ENCODE measurements at places on chromosomes 5 and 9.

GRCh38 chr5:123537256-123537655, 25.3 kb downstream of the CSNK1G3 start:
- DNase-seq, result no peak
- H3K36me3 ChIP-seq, result no peaks in the 10 kb centered on the region
- H3K4me1 ChIP-seq, result peaks cover 2% of the 10 kb centered on the region
- H3K27ac ChIP-seq, result no peak overlapping the region

DNA sequence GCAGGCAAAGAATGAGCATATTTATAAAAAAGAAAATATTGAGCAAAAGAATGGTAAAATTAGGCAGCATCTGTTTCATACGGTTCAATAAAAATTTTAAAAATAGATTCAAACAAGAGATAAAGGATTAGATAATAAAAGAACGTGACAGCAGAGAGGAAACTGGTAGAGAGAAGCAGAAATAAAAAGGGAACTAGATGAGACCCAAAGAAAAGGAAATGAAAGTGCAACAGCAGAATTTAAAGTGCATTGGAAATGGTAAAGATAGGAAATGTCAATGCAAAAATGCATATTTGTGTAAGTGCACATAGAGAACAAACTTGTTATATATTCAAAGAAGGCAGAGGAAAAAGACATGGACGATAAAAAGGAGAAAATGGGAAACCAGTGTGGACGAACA, 70.2 kb downstream of the SUSD1 start:
- no peak overlapping the region for H3K4me3 ChIP-seq
- no peaks in the 10 kb centered on the region for H3K36me3 ChIP-seq
- DNase-seq, result no peak
- no peaks in the 10 kb centered on the region for H3K4me1 ChIP-seq
- H3K27me3 ChIP-seq, result no peaks in the 10 kb centered on the region

DNA sequence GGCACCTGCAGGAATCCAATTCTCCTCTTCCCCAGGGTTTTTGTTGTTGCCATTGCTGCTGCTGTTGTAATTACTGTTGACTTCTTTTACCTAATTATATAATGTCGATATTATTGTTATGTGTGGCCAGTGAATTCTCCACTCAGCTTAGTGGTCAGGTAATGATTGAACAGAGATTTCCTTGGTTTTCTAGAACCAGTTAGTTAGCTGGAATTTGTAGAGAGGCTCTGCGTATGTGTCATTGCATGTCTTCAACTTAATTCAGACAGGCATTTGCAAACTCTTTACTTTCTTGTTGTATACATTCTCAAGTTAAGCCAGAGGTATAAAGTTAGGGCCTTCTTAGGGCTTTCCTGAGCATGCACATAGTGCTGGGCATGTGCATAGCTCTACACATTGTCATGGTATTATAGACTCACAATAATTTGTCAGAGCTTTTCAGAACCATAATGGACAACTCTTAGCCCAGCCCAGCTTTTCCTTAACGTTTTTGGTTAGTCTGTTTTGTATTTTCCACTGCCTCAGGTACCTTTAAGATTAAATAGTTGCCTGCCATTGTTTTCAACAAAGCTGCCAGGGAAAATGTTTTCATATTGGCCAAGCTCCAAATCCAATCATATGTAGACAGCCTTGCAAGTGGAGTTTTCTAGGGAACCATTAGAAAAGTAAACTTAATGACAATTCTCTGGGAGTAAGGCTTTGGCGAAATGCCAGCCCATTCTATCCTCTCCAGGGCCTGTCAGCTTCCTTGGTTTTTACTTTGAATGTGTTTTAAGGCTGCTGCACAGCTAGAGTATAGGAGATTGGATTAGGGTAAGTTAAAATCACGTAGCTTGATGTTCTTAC, 68.1 kb downstream of the UBE2R2 start:
- H3K27me3 ChIP-seq, result no peaks in the 10 kb centered on the region
- peaks cover 12% of the 10 kb centered on the region for H3K36me3 ChIP-seq
- no peak overlapping the region for H3K4me3 ChIP-seq
- DNase-seq, result no peak
- H3K27ac ChIP-seq, result no peak overlapping the region
- H3K4me1 ChIP-seq, result no peaks in the 10 kb centered on the region

DNA sequence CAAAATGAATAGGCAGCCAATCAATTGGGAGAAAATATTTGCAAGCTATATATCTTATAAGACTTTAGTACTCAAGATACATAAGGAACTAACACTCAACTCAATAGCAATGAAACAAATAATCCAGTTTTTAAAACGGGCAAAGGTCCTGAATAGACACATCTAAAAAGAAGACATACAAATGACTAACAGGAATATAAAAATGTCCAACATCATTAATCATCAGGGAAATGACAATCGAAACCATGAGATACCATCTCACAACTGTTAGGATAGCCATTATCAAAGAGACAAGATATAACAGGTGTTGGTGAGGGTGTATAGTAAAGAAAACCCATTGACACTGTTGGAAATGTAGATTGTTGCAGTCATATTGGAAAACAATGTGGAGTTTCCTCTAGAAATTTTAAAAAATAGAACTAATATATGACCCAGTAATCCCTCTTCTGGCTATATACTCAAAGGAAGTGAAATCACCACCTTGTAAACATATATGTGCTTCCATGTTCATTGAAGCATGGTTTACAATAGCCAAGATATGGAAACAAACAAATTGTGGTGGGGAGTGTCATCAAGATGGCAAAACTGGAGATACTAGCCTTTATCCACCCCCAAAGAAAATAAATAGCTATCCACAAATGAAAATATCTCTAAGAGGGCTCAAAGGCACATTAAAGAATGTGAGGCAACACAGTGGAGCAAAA, 13.9 kb upstream of the BTNL3 start:
- DNase-seq, result no peak
- H3K27me3 ChIP-seq, result no peaks in the 10 kb centered on the region
- no peak overlapping the region for H3K27ac ChIP-seq
- no peaks in the 10 kb centered on the region for H3K36me3 ChIP-seq
- no peak overlapping the region for H3K4me3 ChIP-seq

DNA sequence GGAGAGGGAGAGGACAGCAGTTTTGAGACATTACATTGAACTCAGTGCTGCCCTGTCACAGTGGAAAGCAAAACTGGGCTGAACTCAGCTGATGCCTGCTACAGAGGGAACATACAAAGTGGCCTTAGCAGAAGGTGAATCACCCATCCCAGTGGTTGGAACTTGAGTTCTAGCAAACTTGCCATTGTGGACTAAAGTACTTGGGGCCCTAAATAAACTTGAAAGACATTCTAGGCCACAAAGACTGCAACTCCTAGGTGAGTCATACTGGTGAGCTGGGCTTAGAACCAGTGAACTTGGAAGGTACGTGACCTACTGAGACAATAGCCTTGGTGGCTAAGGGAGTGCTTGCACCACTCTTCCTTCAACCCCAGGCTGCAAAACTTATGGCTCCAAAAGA, 155.7 kb upstream of the RIOK2 start:
- DNase-seq, result no peak
- H3K27me3 ChIP-seq, result no peaks in the 10 kb centered on the region
- H3K36me3 ChIP-seq, result peaks cover 9% of the 10 kb centered on the region

GRCh38 chr5:115738830-115739229, 77.6 kb downstream of the CDO1 start:
- H3K36me3 ChIP-seq, result peaks cover 26% of the 10 kb centered on the region
- peaks cover 8% of the 10 kb centered on the region for H3K4me1 ChIP-seq
- H3K27ac ChIP-seq, result no peak overlapping the region
- DNase-seq, result no peak
- no peaks in the 10 kb centered on the region for H3K27me3 ChIP-seq

DNA sequence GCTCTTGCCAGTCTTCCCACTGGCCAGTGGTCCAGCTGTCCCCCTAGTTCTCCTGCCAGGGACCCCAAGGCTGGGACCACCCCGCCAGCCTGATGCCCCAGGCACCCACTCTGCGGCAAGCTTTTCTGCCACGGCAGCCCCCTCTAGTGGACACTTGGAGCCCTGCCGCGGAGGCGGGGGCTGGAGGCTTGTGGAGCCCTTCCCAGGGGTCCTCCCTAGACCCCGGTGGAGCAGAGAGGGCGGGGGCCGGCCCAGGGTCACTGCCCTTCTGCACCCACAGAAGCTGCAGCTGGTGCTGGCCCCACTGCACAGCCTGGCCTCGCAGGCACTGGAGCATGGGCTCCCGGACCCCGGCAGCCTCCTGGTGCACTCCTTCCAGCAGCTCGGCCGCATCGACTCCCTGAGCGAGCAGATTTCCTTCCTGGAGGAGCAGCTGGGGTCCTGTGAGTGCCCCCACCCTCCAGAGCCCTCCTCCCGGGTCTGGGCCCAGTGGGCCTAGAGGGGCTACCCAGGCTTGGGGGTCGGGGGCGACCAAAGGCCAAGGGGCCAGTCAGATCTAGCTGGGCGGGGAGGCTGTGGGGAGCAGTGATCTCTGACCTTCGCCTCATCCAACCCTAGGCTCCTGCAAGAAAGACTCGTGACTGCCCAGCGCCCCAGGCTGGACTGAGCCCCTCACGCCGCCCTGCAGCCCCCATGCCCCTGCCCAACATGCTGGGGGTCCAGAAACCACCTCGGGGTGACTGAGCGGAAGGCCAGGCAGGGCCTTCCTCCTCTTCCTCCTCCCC, 9.1 kb downstream of the EGFL7 start:
- no peak overlapping the region for H3K4me3 ChIP-seq
- no peak overlapping the region for H3K27ac ChIP-seq
- no peaks in the 10 kb centered on the region for H3K27me3 ChIP-seq
- DNase-seq, result peak; percentile 57
- no peaks in the 10 kb centered on the region for H3K4me1 ChIP-seq

- H3K27ac ChIP-seq, result no peak overlapping the region
- H3K27me3 ChIP-seq, result no peaks in the 10 kb centered on the region
- no peak overlapping the region for H3K4me3 ChIP-seq
- DNase-seq, result no peak
- peaks cover 7% of the 10 kb centered on the region for H3K36me3 ChIP-seq
These were observed 24.6 kb downstream of the CDC26 start for GRCh38 chr9:113250807-113251206.

DNA sequence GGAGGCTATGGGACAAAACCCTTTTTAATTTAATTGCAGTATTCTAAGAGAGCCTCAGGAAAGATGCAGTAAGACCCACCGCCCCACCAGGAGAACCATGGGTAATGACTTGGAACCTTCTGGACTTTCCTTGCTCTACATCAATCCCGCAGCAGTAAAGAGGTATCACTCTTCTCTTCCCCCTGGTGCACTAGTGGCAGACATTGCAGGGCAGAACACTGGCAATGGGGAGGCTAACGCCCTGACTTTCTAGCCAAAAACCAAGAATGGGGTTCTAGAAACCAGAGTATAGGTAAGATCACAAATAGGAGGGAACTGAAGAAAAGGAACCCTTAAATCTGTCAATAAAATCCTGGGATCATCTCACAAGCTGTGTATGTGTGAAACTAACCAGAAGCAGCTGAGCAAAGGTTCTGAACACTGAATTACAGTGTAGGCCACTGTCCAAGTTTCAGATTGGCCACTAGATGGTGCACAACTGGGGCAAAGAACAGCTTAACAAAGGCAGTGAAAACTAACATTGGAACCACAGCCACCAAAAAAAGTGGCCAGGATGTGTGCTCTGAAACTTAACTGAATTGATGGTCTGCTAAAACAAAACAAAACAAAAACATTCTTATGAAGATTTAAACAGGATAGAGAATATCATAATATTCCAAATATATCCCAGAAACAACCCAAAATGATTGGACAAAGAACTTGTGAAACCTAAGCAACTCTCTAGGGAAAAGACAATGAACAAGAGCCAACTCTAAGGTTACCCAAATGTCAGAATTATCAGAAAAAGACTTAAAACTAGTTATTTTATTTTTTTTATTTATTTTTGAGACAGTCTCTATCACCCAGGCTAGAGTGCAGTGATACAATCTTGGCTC, 6.6 kb upstream of the FAM151B start:
- peak; percentile 45 for DNase-seq
- H3K4me3 ChIP-seq, result no peak overlapping the region
- H3K27ac ChIP-seq, result no peak overlapping the region
- H3K27me3 ChIP-seq, result no peaks in the 10 kb centered on the region

DNA sequence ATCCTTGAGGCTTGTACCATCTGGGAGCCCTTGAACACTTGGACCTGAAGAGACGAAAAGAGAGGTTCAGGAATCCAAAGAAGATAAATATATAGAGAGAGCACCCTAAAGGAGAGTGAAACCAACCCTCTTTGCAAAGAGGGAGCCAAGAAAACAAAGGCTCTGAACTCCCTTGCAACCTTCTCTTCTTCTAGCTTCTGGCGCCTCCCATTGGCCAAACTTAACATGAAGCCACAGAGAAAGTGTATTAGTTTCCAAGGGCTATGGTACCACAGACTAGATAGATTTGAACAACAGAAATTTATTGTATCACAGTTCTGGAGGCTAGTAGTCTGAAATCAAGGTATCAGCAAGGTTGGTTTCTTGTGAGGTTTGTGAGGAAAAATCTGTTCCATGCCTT, 175.1 kb downstream of the HCN1 start:
- H3K36me3 ChIP-seq, result no peaks in the 10 kb centered on the region
- no peak overlapping the region for H3K4me3 ChIP-seq
- no peaks in the 10 kb centered on the region for H3K4me1 ChIP-seq
- no peaks in the 10 kb centered on the region for H3K27me3 ChIP-seq

DNA sequence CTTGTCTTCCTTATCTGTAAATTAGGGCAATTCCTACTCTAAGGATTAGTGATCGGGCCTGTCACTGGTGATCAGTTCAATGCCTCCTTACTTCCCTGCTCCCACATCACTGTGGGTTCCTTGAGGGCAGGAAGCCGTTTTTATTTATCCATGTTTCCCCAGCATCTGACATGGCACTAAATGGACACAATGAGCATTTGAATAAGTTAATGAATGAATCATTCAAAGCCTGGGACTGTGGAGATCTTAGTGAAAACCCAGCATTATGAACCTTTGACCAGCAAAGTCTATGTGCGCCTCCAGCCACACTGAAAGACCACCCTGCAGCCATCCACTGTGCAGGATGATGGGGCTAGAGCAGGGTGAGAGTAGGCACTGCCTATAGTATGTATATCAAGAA, 11.6 kb downstream of the COL15A1 start:
- peaks cover 4% of the 10 kb centered on the region for H3K36me3 ChIP-seq
- H3K4me3 ChIP-seq, result no peak overlapping the region
- no peak for DNase-seq
- H3K4me1 ChIP-seq, result no peaks in the 10 kb centered on the region

GRCh38 chr9:107989099-107989498, 499.5 kb upstream of the KLF4 start:
- no peaks in the 10 kb centered on the region for H3K4me1 ChIP-seq
- no peak overlapping the region for H3K4me3 ChIP-seq
- no peak overlapping the region for H3K27ac ChIP-seq
- H3K36me3 ChIP-seq, result no peaks in the 10 kb centered on the region
